ENCODE measurements at places on chromosomes 4 and X.

- DNase-seq = no peak
Measured at GRCh38 chrX:143461606-143462005, 55.7 kb downstream of the SPANXN3 start.

DNA sequence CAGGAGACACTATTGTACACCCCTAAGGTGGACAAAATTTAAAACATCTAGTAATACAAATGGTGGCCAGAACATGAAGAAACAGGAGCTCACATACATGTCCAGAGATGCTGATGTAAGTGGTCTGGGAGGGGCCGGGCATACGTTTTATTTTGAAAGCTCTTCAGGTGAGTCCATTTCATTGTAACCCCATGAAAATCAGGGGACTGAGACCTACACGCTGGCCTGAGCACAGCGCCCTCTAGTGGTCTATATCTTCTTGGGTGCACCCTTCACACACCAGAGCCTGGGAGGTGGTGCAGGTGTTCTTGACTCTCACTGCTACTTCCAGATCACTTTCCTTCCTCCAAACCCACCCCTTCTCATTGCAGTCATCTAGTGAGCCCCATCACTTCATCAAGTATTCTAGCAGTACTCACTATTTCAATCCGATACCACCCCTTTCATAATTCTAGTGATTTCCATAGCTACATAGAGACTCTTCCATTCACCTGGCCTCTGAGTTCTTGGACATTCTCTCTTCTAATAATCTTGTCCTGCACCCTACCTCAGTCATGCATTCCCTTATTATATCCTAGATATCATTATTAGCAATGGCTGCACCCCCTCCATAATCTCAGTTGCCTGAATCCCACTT lies 4.3 kb upstream of the TLR6 start:
- no peak for DNase-seq

DNA sequence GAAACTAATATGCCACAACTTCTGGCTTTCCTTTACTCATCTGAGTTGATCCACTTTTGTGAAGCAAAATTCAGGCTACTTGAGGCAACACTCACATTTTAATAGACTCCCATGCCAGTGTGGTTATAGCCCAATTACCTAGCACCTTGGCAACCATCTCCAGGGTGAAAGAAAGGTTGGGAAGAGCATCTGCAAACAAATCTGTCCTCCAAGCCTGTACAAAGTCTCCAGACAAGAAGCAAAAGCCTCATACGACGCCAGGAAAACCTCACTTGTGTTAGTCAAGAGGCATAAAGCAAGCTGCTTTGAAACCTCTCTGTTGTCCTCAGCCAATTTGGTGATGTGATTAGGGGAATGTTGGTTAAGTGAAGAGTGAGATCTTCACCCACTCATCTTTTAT lies 246.6 kb downstream of the THOC2 start:
- DNase-seq = no peak

DNA sequence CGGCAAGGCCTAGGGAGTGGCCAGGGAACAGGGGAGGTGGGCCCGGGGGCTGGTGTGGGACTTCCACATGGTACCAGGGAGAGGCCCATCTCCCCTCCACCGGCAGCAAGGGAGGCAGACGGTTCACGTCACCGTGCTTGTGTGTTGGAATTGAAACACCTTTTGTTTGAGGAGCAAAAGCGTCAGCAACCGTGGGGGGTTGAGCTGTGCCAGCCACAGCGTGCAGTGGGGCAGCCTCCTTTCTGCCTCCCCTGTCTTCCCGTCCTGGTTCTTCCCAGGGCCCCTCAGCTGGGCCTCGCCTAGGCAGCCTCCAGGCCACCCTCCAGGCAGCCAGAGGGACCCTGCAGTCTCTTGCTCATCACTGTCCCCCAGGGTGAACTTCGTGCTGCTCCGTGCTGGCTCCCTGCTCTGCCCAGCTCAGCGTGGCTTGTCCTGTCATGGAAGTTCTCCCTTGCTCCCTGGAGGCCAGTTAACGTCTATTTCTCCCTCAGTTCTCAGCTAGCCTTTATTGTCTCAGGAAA lies 32.1 kb upstream of the HGFAC start:
- no peak for DNase-seq

DNA sequence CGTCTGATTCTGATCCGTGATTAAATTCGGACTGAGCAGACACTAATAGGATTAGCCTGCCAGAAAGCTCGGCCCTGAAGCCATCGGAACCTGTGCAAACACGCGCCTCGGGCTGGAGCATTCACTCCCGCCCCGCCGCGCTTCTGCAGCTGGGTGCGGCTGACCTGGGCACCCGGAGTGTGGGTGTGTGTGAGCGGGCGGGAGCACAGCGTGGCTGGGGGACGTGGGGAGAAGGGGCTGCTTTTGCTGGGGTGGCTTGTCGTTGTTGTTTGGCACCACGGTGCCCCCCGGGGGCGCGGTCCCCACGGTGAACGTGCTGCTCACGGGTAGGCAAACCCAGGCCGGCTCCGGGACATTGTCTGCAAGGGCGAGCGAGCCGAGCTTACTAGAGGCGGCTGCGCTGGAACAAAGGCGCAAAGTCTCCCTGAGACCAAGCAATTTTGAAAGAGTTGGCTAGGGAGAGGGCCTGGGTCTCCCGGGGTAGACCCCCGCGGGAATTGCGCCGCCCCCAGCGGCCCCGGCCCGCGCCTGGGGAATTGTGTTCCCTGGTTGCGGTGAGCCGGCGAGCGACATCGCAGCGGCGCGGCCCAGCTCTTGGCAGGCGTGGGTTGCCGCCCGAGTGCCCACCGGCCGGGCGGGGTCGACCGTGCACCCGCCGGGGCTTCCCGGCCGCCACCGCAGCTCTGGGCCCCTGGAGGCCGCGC lies 1.4 kb downstream of the MAMLD1 start:
- DNase-seq = no peak

- DNase-seq = no peak
Measured at GRCh38 chr4:112520598-112521122, 4.7 kb upstream of the NEUROG2 start.

DNA sequence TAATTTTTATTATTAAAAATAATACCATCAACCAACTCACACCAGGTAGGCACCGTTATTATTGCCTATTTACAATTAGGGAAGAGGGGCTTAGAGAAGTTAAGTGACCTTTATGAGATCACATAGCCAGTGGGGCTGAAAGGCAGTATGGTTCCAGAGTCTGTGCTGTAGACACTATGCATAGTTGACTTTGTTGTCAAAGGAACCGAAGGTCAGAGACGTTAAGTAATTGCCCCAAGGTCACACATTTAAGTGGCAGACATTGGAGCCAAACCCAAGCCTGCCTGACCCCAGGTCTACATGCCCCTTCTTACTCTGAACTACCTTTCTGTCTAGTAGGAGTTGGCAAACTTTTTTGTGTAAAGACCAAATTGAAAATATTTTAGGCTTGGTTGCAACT lies 36.4 kb downstream of the RHOH start:
- DNase-seq = no peak

DNA sequence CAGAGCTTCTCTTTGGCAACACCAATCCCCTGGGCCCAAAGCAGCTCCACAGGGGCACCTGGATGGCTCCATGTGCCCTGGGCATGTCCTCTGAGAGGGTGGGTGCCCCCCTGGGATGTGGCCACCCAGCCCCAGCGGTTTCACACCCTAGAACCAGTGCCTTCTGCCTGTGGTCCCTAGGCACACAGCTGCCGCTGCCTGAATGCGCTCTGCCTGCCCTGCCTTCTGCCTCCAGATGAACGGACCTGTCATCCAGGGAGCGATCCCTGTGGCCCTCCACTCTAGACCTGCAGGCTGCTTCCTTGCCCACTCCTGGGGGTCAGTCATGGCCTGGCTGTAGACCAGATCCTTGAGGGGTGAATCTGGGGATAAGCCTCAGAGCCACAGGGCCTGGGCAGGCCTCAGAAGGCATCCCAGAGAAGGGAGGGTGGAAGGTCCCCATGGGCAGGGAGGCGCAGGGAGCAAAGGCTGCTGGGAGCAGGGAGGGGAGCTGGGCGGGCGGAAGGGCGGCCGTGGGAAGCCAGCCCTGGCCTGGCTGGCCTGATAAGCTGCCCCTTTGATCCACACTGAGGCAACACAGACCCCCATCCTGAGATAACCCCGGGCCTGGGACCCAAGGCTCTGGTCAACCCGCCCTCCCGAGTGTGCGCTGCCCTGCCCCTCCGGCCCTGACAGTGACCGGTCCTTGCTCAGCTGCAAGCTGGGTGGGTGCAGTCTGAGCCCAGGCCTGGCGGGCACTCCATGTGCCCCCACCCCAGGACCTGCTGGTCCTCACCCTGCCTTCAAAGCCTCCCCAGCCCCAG lies 8.1 kb upstream of the FGFR3 start:
- no peak for DNase-seq

DNA sequence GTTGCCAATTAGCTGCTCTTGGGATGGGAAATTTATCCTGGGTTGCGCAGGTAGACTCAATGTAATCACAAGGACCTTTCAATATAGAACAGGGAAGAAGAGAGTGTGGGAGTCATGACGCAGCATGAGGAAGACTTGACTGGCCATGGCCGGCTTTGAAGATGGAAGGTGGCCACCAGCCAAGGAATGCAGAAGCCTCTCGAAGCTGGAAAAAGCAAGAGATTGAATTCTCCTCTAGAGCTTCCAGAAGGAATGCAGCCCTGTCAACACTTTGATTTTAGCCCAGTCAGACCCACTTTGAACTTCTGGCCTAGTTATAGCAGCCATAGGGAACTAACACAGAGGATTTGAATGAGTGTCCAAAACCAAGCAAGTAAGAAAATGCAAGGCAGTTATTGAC lies 14.7 kb upstream of the SH3KBP1 start:
- no peak for DNase-seq

GRCh38 chrX:94366616-94367015 lies 692.6 kb downstream of the FAM133A start:
- no peak for DNase-seq

- DNase-seq = peak; percentile 14
Measured at GRCh38 chrX:139932901-139933796, at the start of gene ATP11C. Gene ATP11C (minus strand): TSS chrX:139933053. CDS start chrX:139932042, 1,011 bp downstream.

DNA sequence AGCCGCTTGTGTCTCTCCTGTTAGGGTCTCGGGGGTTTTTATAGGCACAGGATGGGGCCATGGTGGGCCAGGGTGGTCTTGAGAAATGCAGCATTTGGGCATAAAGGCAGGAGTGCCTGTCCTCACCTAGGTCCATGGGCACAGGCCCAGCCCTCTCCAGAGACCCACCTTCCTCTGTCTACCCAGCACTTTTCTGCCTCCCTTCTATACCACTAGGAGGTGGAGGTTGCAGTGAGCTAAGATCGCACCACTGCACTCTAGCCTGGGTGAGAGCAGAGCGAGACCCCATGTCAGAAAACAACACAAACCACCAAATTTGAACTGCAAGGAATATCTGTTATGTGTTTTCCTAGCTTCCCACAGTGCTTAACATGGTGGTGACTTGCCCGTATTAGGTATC lies 38.0 kb downstream of the MOB1B start:
- no peak for DNase-seq

- no peak for DNase-seq
Measured at GRCh38 chr4:42632653-42633382, 24.1 kb downstream of the ATP8A1 start.

DNA sequence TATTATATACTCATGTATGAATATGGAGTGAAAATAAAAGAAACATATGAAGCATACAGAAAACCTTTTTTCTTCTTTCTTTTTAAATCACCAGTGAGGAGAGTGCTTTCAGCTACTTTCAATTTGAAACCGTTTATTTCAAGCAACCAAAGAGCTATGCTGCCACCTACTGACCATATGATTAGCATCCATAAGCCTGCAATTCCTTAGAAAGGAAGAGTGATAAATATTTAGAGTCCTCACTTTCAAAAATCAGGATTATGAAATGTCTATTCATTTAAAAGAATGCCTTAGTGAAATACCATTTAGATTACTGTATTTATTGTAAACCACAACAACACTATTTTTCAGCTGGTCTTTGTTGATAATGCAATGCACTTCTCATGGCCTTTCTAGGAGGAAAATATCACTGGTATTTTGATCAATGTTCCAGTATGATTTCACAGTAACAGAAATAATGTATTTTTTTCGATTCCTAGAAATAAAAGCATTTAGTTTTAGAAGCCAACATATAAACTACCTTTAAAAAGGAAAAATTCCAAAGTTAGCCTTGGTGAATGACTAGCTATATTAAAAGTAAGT lies 667.6 kb downstream of the PCDH18 start:
- no peak for DNase-seq

GRCh38 chr4:147463065-147463464 lies 17.8 kb upstream of the EDNRA start:
- no peak for DNase-seq

DNA sequence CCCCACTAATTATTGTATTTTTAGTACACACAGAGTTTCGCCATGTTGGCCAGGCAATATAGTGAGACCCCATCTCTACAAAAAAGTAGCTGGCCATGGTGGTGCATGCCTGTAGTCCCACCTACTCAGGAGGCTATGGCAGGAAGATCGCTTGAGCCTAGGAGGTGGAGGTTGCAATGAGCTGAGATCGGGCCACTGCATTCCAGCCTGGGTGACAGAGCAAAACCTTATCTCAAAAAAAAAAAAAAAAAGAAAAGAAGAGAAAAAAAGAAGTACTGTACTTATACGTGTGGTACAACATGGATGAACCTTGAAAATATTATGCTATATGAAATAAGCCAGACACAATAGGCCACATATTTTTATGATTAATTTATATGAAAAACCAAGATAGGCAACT lies 9.9 kb upstream of the WDR45 start:
- no peak for DNase-seq

- DNase-seq = no peak
Measured at GRCh38 chr4:80093563-80093962, 20.5 kb upstream of the ANTXR2 start.

GRCh38 chr4:150960079-150960478 lies 55.0 kb downstream of the LRBA start:
- DNase-seq = no peak

GRCh38 chr4:183284258-183284785 lies 35.8 kb downstream of the CLDN22 start:
- no peak for DNase-seq

DNA sequence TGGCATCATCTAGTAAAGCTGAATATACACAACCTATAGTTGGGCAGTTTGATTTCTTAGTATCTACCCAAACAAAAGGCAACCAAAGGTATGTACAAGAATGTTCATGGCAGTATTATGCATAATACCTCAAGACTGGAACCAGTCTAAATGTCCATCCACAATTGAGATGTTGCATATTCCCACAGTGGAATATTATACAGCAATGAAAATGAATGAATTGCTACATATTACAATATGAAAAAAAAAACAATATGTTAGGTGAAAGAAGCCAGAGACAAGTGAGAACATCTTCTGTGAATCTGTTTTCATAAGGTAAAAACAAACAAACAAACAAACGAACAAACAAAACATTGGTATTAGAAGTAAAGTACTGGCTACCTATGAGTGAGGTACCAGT lies 11.6 kb upstream of the RAB28 start:
- no peak for DNase-seq

DNA sequence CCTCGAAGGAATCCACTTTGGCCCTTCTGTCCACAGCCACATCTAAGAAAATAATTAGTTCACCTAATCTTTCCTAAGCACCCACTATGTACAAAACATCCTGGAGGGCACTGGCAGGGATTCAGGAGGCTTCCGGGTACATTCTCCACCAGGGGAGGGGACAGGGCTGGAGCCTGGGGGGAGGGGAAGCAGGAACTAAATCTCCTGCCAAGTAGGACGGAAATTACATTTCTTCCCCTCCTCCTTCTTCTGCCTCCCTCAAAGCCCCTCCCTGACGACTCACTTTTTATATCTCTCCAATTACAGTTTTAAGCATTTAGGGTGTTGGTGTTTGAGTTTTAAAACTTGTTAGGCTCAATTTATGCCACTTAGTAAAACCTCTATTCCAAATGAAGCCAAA lies 203.1 kb downstream of the BCOR start:
- DNase-seq = no peak

GRCh38 chr4:176436293-176436973 lies 116.7 kb downstream of the SPCS3 start:
- no peak for DNase-seq
